BJ (cell line): ENCODE measurements at places on chromosomes 16 and 17. TPM values are rescaled to one million over a fixed set of nuclear protein-coding genes. Genes with fewer than 3 reads are reported as not detected.

Gene CPHXL2
- not detected in 2 replicates for polyA plus RNA-seq

Gene PIRT
- polyA plus RNA-seq, result not detected in 2 replicates

Gene RPH3AL
- polyA plus RNA-seq, result 2.8 and 4.0 TPM in 2 replicates

Gene EPN3
- not detected in 2 replicates for polyA plus RNA-seq

Gene CMTM1
- polyA plus RNA-seq, result 2.7 and 3.2 TPM in 2 replicates

Gene FNDC8
- polyA plus RNA-seq, result not detected in 2 replicates

Gene SEPTIN1
- polyA plus RNA-seq, result 0.17 and 0.22 TPM in 2 replicates

Gene TMIGD1
- polyA plus RNA-seq, result not detected in 2 replicates

Gene CD7
- 0.06 and 0.22 TPM in 2 replicates for polyA plus RNA-seq

Gene FBXO31
- polyA plus RNA-seq, result 16.7 and 24.8 TPM in 2 replicates

Gene C16orf92
- polyA plus RNA-seq, result not detected in 2 replicates

Gene MPP3
- 4.6 and 7.9 TPM in 2 replicates for polyA plus RNA-seq

Gene SGSH
- 26.3 and 44.4 TPM in 2 replicates for polyA plus RNA-seq

Gene KAT7
- 19.5 and 23.0 TPM in 2 replicates for polyA plus RNA-seq

Gene PMFBP1
- polyA plus RNA-seq, result 0.04 and 0.07 TPM in 2 replicates

Gene KRTAP2-3
- polyA plus RNA-seq, result 1.3 and 1.4 TPM in 2 replicates

Gene KRT12
- not detected in 2 replicates for polyA plus RNA-seq

DNA sequence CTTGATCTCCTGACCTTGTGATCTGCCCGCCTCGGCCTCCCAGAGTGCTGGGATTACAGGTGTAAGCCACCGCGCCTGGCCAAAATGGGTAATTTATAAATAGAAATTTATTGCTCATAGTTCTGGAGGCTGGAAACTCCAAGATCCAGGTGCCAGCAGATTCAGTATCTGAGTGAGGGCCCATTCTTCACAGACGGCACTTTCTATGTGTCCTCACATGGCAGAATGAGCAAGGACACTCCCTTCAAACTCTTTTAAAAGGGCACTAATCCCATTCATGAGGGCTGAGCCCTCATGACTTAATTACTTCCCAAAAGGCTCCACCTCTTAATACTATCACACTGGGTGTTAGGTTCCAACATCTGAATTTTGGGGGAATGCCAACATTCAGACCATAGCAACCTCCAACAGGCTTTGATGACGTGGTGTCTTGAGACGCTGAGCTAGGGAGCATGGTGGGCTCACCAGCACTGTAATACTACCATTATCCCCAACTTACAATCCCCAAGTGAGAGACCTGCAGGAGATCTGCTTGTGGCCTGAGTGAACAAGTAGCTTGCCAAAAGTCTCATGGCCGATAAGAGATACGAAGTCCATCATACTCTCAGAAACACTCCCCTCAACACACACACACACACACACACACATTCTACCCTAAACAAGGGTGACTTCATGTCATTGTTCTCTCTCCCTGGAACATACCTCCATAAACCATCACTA is 8.5 kb downstream of the CMTM4 start:
- no peak for DNase-seq

DNA sequence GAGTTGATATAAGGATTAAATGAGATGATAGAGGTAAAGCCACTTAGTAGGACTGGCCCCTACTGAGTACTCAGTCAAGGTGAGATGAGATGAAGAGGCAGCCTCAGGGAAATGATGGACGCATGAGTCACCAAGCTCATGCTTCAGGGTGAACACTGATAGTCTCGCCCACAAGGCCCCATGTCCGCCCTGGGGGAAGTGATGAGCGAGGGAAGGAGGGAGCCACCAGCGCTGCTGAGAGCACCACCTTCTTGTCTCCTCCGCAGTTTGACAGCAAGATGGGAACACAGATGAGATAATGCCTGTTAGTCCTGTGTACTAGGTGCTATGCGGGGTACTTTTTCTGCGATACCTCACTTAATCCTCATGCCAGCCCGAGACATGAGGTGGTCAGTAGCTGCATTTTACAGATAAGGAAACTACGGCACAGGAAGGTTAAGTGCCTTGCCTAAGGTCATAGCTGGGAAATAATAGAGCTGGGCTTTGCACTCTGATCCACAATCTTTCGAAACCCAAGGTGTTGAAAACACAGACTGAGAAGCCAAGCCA is 383.0 kb downstream of the CPPED1 start:
- DNase-seq, result no peak

DNA sequence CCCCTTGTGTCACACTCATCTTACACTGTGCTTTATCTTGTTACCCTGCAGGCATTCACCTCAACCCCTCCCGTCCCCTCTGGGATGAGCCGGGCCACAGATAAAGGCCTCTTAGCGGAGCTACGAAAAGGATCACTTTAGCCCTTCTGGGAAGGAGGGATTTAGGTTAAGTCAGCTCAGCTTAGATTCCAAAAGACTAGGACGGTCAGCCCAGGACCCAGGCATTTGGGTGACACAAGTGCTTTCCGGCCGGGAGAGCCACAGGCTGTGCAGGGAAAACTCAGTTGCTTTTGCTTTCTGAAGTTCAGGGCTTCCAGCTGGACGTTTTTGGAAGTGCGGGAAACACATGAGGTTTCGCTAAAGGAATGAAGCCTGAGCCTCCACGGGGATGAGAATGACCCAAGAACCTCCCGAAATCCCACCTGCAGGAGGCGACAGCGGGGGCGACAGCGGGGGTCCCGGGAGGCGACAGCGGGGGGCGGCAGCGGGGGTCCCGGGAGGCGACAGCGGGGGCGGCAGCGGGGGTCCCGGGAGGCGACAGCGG is 11.6 kb upstream of the METRNL start:
- no peak for DNase-seq

- DNase-seq, result peak; percentile 46
Observed at GRCh38 chr16:19130852-19131824, 17.4 kb downstream of the ITPRIPL2 start.

GRCh38 chr17:21689604-21690003 is 2.7 kb upstream of the KCNJ18 start:
- DNase-seq, result peak; percentile 70

GRCh38 chr17:7774055-7774521 is 56.5 kb downstream of the DNAH2 start:
- peak; percentile 32 for DNase-seq

- no peak for DNase-seq
Observed at GRCh38 chr16:12685806-12686205, 117.9 kb downstream of the CPPED1 start.

- no peak for DNase-seq
Observed at GRCh38 chr17:57600074-57600473, 145.0 kb downstream of the CCDC182 start.

DNA sequence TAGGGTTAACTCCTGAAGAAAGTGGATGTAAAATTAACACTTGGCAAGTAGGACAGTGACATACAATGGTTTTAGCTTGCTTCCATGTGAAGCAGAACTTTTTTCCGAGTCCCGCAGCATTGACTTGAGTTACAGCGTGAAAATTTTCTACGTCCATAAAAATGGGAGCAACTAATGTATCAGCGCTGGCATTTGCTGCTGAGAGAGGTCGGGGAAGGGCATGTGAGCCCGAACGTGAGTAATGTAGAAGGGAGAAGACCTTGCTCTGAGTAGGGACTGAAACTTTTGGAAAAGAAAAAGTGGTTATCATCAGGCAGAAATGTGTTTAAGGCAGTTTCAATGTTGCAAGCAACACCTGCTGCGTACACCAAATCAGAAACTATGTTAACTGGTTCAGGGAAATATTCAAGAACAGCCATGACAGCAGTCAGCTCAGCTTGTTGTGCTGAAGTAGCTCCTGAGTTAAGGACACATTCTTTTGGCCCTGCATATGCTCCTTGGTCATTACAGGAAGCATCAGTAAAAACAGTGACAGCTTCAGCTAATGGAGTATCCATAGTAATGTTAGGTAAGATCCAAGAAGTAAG is 70.9 kb upstream of the ARL4D start:
- DNase-seq, result no peak

DNA sequence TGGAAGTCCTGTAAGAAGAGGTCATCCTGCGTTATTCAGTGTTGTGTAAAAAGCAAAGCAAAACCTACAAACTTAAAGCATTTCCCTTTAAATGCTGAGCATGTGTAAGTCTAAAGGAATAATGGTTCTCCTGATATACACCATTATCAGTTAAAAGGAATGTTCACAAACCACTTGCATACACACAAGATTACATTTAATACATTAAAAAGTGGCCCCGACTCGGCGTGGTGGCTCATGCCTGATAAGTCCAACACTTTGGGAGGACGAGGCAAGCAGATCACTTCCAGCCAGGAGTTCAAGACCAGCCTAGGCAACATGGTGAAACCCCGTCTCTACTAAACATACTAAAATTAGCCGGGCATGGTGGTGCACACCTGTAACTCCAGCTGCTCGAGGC is 30.5 kb downstream of the CPPED1 start:
- DNase-seq, result no peak

- no peak for DNase-seq
Observed at GRCh38 chr17:7944326-7944725, 12.3 kb downstream of the CNTROB start.

GRCh38 chr16:68360956-68361355 is 50.1 kb downstream of the PRMT7 start:
- DNase-seq, result no peak

DNA sequence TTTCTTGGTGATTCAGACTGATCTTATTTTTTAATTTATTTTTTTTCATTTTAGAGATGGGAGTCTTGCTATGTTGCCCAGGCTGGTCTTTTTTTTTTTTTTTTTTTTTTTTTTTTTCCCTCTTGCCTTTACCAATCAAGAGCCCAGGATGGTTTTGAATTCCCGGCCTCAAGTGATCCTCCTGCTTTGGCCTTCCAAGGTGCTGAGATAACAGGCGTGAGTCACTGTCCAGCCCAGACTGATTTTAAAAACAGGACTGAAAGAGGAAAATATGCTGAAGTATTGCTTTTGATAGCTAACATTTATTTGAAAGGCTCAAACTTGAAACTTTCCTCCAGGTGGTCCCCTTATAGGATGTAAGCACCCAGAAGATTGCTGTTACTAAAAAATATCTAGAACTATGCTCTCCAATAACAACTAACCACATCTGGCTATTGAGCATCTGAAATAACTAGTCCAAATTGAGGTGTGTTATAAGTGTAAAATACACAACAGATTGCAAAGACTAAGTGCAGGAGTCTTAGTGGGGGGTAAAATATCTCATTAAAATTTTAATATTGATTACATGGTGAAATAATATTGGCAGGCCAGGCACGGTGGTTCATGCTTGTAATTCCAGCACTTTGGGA is 15.8 kb upstream of the BRIP1 start:
- DNase-seq, result no peak

GRCh38 chr17:56171186-56171959 is 18.1 kb downstream of the ANKFN1 start:
- no peak for DNase-seq

GRCh38 chr17:32021615-32021955 is 14.4 kb downstream of the LRRC37B start:
- DNase-seq, result peak; percentile 16

DNA sequence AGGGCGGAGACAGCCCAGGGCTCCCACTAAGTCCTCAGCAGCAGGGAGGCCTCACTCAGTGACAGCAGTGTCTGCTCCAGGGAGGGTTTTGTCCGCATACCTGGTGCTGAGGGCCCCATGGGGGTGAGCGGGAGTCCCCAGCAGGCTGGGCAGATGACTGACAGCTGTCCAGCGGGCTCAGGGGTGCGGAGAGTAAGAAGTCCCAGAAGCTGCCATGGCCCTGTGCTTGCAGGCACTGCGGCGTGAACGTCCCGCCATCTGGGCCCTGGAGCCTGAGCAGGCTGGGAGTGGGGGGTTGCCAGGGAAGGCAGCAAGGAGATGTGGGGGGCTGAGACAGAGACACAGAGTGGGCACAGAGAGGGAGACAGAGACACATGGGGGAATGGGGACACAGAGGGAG is 20.1 kb downstream of the CACNA1G start:
- DNase-seq, result no peak

GRCh38 chr16:25027781-25028180 is 12.6 kb upstream of the ARHGAP17 start:
- no peak for DNase-seq

DNA sequence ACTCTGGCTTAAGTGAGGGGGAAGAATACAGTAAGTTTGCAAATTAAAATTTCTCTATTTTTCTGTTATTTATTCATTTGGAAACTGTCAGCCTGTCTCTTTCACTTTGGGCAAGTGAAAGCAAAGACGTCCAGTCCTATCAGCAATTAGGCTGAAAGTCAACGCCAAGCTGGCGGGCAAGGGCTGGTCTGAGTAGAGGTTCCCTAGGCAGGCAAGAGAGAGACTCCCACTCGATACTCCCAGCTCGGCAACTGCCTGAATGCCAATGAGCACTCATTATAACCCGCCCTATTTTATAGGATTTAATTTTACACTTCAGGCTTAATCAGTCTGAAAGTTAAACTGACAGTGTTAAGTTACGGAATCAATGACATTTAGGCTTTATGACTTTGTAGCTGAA is 14.3 kb upstream of the SLC38A8 start:
- no peak for DNase-seq

- no peak for DNase-seq
Observed at GRCh38 chr16:76278086-76278485, 885 bp downstream of the CNTNAP4 start.

DNA sequence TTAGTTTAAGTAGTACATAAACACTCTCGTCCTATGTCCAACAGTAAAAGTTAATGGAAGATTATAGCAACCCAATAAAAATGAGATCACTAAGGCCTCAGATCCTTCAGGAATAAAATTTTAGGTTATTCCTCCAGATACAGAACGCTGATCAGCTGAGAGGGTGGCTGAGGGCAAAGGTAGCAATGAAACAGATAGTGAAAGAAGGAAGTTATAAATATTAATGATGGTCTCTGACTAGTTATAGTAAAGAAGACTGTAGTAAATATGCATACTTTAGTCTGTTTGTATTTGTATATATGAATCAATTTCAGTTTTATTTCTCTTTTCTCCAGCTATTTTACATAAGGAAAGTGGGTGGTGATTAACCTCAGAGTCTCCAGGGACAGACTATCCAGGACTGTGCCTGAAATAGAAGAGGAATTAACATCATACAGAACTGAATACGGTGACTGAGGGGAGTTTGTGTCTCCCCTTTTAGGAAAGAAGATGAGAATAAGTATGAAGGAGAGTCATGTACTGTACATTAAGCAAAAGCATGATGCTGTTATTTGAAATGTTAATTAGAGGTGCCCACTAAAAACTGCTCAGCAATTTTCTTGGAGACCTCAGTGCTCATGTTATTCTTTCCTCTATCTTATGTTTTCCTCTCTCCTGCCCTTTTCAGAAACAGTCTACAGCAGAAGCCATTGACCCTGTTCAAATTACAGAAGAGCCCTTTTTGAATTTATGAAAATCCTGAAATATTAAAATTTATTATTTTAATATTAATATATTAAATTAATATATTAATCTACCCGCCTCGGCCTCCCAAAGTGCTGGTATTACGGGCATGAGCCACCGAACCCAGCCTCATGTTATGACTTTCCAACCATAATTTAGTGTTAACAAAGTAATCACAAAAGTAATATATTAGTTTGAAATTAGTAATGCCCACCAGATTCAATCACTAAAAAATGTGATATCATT is 36.5 kb upstream of the DHRS7B start:
- DNase-seq, result no peak

- no peak for DNase-seq
Observed at GRCh38 chr16:1909561-1910231, 8.5 kb downstream of the HS3ST6 start.
